ENCODE measurements at places on chromosomes 12 and 14.

- no peak for DNase-seq
Observed at GRCh38 chr14:55514819-55515490, 65.1 kb upstream of the KTN1 start.

DNA sequence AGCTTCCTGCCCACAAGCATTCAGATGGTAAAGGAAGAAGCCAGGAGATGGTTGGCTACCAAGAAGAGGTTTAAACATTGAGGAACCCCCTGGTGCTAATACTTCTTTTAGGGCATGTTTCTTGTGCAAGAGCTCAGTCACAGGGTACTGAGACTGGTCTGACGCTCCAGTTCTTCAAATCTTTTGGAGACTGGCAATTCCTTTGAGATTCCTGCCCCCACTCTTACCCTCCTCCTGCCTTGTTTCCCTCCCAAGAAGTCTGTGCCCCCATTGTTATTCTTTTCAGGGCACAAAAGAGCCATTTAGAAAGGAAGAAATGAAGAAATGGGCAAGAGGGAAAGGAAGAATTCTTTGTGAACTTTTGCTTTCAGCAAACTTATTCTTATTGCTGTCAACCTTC lies 11.8 kb downstream of the A2ML1 start:
- no peak for DNase-seq

DNA sequence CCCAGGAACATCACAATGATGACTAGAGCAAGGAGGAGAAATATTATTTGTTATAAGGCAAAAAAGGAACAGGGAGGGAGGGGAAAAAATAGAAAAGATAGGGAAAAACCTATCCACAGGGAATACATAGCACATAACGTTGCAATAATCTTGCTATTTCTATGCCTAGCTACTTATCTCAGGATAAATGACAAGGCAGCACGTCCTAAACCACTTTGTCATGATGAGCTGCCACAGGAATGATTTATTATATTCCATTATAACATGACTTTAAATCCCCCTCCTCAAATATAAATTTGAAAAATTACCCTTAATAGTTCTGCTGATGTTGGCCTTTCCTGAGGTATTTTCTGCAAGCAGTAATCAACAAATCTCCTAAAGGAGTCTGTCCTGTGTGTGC lies 76.7 kb downstream of the PEBP1 start:
- DNase-seq: no peak

DNA sequence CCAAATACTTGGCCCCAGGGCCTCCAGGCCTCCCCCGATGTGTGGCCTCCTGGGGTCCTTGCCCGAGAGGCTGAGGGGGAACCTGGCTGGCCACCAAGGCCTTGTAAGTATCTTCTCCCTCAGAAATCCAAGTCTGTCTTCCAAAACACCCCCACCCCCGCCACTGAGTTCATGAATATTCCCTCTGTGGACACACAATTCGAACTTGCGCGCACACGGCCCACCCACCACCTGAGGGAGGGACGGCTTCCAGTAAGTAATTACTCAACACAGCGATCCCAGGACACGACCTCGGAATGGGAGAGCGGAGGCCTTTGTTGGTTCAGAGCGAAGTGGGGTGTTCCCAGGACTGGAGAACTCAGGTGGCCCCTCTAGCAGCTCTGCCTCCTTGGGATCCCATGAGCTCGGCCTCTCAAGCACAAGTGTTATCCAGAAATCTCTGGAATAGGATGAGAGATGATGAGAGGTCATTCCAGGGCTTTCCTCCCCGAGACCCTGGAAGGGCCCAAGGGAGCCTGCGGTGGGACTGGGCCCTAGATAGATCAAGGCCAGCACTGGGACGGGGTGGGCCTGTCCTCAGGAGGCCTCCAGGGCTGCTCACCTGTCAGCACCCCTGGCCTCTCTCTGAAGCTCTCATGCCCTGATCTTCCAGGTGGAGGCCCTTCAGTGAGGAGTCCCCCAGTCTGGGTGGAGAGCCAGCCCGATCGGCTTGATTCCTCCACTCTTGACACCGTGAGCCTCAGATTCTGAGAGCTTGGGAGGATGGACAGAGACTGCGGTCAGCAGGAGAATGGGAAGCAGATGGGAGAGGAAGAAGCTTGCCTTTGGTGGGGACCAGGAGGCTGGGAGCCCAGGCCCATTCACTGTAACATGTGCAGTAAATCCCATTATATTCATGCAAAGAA lies 219.0 kb upstream of the RTL1 start:
- no peak for DNase-seq

DNA sequence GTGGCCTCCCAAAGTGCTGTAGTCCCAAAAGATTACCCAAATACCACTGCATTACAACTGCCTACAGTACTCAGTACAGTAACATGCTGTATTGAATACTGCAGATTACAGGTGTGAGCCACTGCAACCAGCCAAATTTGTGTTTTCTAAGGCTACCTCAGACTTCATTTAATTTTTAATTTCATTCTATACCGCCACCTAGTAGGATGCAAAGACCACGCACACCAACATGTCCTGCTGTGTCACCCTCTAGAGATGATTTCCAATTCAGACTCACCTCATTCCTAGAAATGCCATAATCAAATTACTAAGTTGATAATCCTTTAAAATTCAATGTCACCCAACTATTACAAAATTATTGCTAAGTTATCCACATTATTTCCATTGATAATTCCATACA lies 15.1 kb downstream of the DICER1 start:
- DNase-seq: no peak
